KBM-7 (cell line): ENCODE measurements at places on chromosomes 13 and 19.

GRCh38 chr13:92038905-92039304 is 640.5 kb downstream of the GPC5 start:
- DNase-seq, result no peak

- no peak for DNase-seq
Observed at GRCh38 chr19:24060687-24061356, 26.2 kb upstream of the ZNF254 start.

DNA sequence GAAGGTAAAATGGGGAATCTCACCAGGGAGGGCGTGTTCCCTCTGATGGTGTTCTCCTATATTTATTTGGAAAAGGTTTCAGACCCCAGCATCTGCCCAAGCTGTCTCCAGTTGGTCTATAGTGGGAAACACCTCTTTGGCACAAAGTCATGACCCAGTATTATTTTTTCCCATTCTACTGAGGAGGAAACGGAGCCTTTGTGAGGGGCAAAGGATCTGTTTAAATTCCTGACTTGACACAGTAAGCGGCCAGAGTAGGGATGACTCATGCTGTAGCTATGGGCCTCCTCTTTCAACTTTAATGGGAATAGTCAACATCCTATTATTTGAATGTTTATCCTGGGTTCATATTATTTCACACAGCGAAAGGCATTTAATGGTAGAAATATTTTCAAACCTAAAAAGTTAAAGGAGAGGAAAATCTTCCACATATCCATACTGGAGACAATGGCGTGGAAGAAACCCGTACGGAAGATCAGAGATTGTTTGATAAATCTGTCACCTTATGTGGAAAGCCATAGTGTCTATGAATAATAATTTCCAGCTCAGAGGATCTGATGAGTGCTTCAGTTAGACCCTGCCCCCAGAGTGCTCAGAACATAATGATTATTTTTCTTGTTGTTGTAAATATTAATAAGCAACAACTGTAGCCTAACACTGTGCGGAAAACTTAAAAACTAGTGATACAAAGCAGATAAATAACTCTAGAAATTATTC is 126.0 kb downstream of the FOXO1 start:
- DNase-seq, result no peak

DNA sequence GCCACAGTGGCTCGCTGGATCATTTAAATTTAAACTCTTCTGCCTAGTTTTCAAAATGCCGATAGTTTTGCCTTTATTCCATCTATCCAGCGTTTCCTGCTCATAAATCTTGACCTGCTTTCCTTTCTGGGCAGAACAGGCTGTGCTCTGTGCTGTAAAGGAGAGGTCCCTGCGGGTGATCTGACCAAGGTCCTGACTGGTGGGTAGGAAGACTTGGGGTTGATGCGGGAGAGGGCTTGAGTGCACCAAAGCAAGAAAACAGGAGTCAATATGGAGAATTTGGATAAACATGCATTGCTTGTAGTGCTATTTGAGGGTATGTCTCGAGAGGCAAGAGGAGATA is 533.6 kb downstream of the MYO16 start:
- DNase-seq, result no peak

DNA sequence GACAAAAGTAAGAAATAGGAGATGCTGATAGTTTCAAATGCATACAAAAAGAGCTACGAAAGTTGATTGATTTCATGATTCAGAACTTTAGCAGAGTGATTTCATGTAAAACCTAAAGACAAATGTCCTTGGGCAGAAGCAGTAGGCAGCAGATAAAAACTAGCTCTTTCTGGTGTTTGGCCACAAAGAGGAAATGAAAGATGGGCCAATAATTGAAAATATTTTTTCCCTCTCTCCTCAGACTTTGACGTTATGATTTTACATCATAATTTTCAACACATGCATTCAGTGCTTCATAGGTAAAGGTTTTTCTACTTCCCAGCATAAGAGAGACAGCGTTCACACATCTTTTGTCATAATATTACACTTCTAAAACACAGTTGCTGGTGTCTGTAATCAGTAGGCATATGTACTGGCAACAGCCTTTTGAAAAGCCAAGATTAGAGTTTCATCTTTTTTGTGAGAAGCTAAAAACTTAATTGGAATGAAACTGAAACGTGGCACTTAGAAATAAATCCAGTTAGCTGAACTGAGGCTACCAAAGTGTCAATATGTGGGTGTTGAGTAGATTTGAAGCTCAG is 9.3 kb downstream of the SCEL start:
- no peak for DNase-seq

DNA sequence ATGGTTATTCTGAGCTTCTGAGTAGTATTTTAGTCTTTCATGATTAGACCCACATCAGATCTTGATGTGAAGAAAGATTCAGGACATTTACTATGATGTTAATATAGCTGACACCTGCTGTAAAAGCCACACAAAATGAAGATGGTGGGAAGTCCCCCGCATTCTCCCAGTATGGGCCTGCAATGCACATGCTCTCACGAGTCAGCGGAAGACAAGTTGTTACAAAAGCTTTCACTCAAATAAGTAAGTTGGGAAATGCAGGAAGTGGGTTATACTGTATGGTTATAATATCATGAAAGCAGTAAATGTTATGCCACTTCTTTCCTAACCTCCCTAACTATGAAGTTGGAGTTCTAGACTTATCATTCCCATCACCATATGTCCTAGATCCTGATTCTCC is 171.9 kb downstream of the KLF5 start:
- no peak for DNase-seq

- peak; percentile 71 for DNase-seq
Observed at GRCh38 chr19:43789029-43789428, 8.3 kb upstream of the KCNN4 start.

DNA sequence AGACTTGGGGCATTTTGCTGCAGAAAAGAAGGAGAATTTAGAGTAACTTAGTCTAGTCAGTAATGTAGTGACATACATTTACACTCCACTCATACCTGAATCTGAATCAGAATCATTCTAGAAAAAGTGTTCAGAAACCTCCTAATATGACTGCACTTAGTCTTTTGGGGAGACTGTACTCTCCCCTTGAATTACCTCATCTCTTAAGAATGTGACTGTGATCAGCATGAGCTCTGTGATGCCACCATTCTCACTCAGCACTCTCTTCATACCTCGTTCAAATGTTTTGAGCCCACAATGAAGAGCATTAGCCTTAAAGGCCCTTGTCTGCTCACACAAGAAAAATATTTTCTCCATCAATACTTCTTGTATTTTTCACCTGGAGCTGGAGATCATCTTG is 229.4 kb downstream of the FGF14 start:
- DNase-seq, result no peak

DNA sequence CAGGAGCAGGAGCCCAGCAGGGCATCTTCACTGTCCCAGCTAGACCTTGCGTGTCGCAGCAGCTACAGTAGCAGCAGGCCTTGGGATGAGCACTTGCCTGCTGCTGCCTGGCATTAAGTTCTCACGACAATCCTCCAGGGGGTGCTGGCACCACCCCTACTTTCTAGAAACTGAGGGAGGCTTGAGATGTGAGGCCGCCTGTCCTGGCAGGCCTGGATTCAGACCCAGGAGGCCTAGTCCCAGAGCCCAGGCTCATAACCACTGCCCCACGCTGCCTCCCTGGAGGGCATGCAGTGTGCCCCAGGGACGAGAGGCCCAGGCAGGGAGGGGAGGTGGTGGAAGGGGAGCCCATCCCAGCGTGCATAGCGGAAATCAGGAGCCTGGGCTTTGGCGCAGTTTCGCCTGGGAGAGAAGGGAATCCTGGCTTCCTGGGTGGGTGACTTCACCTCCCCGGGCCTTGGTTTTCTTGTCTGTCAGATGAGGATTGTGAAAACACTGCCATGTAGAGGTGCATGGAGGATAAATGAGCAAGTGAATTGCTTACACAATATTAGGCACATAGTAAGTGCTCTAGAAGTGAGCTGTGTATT is 26.1 kb downstream of the PPP5C start:
- DNase-seq, result no peak

DNA sequence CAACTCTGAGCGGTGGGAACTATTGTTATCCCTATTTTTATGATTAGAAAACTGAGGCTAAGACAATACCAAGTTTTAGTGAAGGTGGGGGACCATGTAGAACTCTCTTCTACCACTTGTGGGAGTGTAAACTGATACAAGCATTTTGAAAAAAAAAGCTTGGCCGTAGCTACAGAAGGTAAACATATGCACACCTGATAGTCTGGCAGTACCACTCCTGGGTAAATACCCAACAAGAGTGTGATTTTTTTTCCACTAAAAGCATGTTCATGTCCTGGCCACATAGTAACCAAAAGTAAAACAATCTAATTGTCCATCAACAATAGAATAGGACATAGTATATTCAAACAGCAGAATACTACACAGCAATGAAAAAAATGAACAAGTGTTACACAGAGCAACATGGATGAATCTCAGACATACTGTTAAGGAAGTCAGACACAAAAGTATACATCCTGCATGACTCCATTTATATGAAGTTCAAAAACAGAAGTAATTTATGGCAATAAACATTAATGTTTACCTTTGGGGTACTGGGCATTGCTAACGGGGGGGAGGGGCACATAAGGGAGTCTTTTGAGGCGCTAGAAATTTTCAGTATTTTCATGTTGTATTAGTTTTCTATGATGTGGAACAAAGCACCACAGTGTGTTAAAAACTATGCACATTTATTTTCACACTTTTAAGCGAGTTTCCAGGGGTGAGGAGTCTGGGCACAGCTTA is 6.4 kb upstream of the SPATA13 start:
- DNase-seq, result no peak

- no peak for DNase-seq
Observed at GRCh38 chr13:73945871-73946270, 188.3 kb downstream of the KLF12 start.

- no peak for DNase-seq
Observed at GRCh38 chr19:10744253-10744798, 26.4 kb downstream of the DNM2 start.

- DNase-seq, result no peak
Observed at GRCh38 chr13:113907635-113908617, 44.0 kb upstream of the GAS6 start.

DNA sequence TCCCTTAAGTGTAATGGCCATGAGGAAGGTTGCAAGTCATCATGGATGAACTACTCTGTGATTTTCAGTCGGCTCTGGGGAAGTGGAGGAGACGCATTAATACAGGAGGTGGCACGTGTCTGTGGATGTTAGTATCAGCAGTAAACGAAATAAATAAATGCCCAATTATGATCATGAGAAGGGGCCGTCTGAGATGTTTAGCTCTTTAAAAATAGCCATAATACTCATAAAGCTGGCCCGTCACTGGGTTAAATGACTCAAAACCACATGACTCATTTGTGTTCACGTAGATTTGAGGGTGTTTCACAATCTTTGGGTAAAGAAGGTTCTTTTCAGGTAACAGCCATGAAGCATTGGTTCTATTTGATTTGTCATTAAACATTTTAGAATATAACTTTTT is 620.6 kb downstream of the GPC6 start:
- no peak for DNase-seq

- no peak for DNase-seq
Observed at GRCh38 chr13:70088926-70089325, 18.7 kb upstream of the ATXN8OS start.

GRCh38 chr13:87295636-87296035 is 375.5 kb upstream of the SLITRK5 start:
- DNase-seq, result no peak

DNA sequence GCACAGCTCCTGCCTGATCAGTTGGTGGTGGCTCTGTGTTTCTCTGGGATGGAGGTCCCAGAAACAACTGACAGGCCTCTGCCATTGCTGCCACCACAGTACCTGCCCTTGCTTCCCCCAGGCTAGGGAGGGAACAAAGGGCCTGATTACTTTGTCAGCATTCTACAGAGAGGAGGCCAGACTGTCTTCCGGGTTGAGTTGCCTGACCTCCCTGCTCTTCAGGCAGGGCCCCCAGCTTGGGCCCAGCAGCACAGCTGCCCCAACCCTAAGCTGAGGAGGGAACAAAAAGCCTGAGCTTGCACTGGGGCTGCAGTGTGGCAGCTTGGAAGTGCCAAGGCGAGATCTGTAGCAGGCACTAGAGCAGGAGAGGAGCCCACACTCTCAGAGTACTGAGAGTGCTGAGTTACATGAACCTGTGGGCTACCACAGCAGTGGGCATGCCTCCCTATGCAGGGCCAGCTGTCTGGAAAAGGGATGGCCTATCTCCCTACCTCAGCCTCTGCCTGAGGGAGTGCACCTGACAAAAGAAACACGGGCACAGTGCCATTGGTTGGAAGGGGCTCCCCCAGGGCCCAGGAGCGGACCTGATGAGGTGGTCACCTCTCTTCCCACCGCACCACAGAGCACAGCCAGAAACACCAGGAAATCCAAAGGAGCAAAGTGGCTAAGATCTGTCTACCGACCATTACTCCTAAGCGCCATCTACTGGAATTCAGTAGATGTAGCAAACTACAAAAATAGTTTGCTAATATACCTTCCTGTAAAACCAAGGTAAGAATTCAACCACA is 24.4 kb downstream of the SLC25A15 start:
- peak; percentile 55 for DNase-seq
